ENCODE measurements at places on chromosomes 3 and 15.

DNA sequence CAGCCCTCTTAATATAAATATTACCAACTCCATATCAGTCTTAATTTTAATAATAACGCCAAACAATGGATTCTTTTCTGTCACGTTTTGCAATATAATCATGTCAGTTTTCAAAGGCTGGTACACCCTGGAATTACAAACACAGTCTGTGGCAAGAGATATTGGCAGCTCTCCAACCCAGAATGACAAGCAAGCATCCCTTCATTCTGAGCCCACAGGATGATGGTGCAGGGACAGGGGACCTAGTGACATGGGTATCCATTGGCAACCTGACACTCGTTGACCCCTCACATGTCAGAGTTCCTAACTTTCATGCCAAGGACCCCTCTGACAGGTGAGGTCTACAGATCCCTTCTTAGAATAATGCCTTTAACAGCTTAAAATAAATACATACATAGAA lies 154.5 kb upstream of the TSC22D2 start:
- no peak for DNase-seq

- DNase-seq = no peak
Observed at GRCh38 chr3:160622263-160623045, 54.5 kb upstream of the ARL14 start.

GRCh38 chr15:70154718-70155347 lies 57.1 kb upstream of the TLE3 start:
- DNase-seq = no peak

- DNase-seq = no peak
Observed at GRCh38 chr3:194959217-194959616, 273.5 kb downstream of the FAM43A start.

DNA sequence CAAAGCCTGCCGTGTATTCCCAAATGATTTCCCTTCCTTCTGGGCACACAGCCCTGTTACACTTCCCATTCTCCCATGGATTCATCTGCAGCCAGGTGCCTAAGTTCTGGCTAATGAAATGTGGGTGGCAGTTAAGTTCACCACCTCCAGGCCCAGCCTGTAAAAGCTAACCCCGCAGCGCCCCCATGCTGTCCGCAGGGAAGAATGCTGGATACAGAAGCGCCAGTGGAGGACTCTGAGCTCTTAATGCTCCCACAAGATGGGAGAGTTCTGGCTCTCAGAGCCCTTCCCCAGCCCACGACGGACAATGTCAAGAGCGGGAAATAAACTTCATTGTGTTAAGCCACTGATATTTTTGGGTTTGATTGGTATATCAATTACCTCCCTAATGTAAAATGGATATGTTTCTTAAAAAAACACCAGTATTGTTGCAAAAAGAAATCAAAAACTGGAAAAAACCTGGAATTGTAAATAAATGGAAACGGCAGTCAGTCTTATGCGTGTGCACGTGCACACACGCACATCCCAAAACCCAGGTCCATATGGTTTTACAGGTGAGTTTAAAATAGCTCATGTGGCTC lies 37.7 kb upstream of the FGD5 start:
- DNase-seq = no peak

DNA sequence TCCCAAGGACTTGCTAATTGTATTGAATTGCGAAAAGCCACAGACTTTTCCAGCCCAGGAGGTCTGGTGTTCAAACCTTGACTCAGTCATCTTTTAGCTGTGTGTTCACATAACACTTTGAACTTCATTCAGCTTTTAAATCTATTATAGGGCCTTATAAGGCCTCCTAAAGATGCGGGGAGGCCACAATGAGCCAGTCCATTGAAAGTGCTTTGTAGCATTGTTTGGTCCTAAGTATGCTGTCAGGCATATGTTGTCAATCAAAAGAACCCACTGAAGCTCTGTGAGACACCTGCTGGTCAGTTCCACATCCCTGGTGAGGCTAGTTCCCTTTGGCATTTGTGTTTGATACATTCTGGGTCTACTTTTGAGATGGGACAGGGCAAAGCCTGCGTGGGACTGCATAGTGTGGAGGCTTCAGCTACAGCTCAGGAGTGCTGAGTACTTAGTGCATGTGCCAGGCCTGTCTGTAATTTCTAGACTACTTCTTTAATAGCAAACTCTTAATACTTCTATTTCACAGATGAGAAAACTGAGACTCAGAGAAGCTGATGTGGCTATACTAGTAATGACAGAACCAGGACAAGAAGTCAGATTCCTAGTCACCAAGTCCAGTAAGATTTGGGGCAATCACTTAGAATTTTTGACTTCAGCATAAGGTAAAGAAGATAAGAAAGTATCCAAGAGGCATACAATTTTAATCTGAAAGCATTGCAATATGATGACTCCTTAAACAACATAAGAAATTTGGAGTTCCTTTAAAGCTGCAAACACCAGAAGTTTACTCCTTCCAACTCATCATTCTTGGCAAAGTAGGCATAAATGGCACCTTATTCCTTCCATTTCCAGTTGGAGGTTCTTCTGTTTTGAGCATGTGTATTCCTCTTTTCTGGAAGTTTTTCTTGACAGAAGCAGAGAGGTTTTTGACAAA lies 213.0 kb downstream of the PDCD6IP start:
- no peak for DNase-seq

DNA sequence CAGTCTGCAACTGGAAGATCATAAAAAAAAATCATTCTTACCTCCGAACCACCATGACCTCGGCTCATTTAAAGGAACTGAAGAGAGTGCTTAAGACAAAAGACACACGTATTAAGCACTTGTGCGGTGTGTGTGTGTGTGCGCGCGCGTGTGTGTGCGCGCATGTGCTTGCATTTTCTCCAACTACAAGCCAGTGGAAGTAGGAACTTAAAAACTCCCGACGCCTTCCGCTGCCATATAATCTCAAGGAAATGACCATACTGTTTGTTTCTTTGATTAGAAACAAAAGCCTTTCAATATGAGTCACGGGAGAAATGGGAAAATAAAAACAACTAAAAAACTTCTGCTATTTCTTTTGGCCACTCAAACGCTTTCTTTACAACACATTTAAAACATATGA lies 32.4 kb downstream of the FRMD4B start:
- no peak for DNase-seq

Measured in CD4-positive, alpha-beta T cell treated with Interleukin-6 at 100 ng/mL for 8 hours (primary cell).